Right forelimb (tissue), 1 donor: ENCODE measurements at places on chromosomes 1 and 21.

- no peak for DNase-seq
Measured at GRCh38 chr1:161914595-161914994, 109.1 kb downstream of the OLFML2B start.

- no peak for DNase-seq
Measured at GRCh38 chr1:38098101-38098847, 51.7 kb upstream of the POU3F1 start.

DNA sequence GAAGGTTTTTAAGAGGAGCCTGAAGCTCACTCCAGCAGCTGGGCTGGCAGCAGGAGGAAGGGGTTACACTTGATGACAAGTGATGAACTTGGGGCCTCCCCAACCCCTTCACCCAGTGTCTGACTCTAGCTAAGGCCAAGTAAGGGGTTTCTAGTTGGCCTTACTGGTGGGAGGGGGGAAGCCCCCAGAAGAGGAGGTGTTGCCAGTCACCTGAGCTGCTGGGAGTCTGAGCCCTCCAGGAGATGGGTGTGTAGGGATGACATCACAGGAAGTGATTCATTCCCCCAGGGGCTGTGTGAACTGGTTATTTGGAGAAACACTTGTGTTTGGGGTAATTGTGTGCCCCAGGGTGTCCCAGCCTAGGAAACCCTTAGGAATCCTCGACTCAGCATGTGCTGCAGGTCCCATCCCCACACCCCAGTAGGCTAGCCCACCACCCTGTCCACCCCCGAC, 3.1 kb downstream of the PADI1 start:
- no peak for DNase-seq

DNA sequence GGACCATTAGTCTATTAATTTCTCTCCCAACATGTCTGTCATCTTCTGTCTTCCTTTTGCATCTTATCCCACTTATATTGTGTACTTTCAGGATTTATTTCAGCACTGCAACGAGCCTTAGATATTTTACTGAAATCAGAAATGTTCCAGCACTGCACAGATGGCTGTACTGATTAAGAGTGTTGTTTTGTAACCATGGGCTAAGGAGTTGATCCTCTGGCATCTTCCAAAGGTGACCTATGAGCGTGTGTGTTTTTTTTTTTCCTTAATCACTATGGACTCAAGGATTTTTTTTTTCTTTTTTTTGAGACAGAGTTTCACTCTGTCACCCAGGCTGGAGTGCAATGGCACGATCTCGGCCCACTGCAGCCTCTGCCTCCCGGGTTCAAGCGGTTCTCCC, 7.1 kb upstream of the DDX59 start:
- no peak for DNase-seq

- peak; percentile 30 for DNase-seq
Measured at GRCh38 chr1:109634771-109635750, 15.4 kb downstream of the AMPD2 start.

- no peak for DNase-seq
Measured at GRCh38 chr1:34591751-34592629, 162.9 kb upstream of the GJB5 start.

- DNase-seq, result no peak
Measured at GRCh38 chr1:182556279-182556678, 32.8 kb downstream of the RNASEL start.

DNA sequence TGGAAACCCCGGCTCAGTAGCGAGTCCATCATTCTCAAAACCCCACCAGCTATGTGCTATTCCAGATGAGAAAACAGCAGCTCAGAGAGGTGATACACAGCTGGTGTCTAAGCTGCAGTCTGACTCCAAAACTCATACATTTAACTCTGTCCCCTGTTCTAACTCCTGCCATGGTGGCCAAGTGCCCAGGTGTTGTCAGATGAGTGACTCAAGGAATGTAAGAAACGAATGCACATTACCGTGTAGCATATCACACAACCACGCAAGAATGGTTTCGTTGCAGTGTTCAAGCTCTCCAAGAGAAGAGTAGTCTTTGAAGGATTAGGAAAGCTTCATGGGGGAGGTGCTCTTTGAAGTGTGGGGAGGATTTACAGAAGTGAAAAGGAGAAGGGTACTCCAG, 4.7 kb upstream of the XKR8 start:
- DNase-seq, result no peak

GRCh38 chr1:203462878-203463277, 12.7 kb upstream of the PRELP start:
- DNase-seq, result no peak

GRCh38 chr1:2451741-2452140, 24.3 kb upstream of the PLCH2 start:
- DNase-seq, result no peak

DNA sequence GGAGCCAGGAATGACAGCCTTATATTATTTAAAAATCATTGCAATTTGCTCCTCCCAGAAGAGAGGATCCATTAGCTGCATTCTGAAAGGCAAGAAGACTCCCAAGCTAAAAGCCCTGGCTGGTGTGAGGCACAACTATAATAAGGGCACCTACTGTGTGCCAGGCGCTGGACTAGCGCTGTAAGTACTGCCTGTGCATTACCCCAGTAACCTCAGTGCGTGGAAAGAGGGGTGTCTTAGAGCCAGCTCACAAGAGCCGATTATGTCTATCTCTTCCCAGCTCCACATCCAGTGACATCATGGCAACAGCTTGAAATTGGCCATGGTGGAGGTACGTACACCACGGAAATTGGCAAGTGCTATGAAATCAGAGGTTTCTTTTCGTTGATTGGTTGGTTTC, 141.7 kb upstream of the IRF2BP2 start:
- no peak for DNase-seq

DNA sequence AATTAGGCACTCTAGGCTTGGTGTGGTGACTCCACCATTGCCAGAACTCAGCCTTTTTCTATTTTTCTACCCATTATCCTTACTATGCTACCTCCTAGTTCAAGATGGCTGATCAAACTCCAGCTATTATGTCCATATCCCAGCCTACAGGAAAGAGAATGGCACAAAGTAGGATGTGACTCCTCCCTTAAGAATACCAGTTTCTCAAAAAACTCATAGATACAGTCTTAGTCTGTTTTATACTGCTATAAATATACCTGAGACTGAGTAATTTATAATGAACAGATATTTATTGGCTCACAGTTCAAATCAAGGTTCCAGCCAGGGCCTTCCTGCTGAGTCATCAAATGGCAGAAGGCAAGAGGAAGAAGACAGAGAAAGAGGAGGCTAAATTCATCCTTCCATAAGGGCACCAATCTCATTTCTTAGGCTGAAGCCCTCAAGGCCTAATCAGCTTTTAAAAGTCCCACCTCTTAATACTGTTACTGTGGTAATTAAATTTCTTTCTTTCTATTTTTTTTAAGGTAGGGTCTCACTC, 542.8 kb upstream of the BEND5 start:
- DNase-seq, result no peak

- DNase-seq, result no peak
Measured at GRCh38 chr1:176471338-176472121, 8.6 kb downstream of the PAPPA2 start.

- DNase-seq, result no peak
Measured at GRCh38 chr1:119715542-119715941, 3.8 kb downstream of the PHGDH start.

- no peak for DNase-seq
Measured at GRCh38 chr1:5265438-5266075, 611.1 kb downstream of the AJAP1 start.

DNA sequence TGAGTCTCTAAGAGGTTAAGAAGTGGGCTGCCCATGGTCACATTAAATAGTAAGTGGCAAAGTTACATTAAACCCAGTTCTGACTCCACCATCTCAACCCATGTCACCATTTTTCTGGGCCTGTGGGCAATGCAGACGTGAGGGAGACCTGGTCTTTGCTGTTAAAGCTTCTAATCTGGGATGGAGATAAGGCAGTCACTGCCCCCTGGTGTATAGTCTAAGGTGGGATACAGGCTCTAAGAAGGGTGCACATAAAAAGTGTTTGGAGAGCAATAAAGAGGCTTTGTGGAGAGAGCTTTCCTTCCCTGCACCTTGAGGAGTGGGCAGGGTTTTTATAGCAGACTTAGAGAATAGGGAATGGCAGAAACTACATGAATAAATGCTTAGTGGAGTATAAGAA, 141.3 kb downstream of the ROR1 start:
- no peak for DNase-seq

GRCh38 chr21:38825921-38826320, 20.2 kb downstream of the ETS2 start:
- no peak for DNase-seq

- no peak for DNase-seq
Measured at GRCh38 chr1:231075497-231075896, 35.4 kb upstream of the FAM89A start.

- DNase-seq, result no peak
Measured at GRCh38 chr1:192045131-192045530, 113.1 kb upstream of the RGS18 start.

GRCh38 chr1:5982868-5983267, 9.4 kb downstream of the NPHP4 start:
- no peak for DNase-seq

DNA sequence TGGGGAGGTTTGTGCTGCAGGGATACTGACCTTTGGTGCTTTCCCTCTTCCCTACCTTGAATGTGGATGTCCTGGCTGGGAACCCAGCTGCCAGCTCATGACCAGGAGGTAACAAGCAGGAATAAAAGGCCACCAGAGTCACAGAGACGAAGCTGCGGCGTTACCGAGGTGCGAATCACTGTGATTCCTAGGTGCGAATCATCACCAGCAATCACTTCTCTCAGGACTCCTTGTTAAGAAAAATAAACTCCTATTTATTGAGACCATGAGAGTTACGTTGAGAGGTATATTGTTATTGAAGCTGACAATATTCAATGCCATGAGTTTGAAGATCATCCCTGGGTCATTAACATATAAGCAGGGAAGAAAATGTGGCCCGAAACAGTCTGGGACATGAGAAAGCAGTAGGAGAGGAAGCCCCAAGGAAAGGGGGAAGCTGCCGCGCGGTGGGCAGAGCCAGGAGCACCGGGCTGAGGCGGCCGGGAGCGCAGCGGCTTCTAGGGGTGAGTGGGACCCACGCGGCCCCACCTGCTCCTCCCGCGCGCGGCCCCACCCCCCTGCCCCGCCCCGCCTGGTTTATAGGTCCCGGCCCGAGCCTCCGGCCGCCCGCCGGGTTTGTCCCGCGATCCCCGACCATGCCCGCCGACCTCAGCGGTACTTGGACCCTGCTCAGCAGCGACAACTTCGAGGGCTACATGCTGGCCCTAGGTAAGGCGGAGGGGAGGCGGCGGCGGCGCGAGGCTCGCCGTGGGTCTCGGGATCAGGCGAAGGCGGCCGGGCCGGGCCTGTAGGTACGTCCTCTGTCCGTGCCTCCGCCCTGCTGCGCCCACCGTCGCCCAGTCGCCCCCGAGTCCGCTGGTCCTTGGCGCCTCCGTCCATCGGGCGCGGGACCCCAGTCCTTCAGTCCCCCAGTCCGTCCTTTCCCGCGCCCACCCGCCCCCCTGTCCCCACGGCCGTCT, at the start of gene RBP7:
Gene RBP7 (plus strand): TSS at position 605 of the 959 bp plus-strand sequence. CDS start 31 bp downstream, at position 636.
- no peak for DNase-seq

GRCh38 chr1:185229981-185230380, 73.0 kb downstream of the SWT1 start:
- DNase-seq, result no peak

GRCh38 chr1:180168786-180169639, 14.3 kb downstream of the QSOX1 start:
- no peak for DNase-seq

- peak; percentile 84 for DNase-seq
Measured at GRCh38 chr1:206663832-206664652, 20.7 kb upstream of the MAPKAPK2 start.
